ENCODE measurements at places on chromosomes 7 and 10.

- no peak for DNase-seq
Observed at GRCh38 chr7:111262293-111263116, 171.6 kb downstream of the LRRN3 start.

DNA sequence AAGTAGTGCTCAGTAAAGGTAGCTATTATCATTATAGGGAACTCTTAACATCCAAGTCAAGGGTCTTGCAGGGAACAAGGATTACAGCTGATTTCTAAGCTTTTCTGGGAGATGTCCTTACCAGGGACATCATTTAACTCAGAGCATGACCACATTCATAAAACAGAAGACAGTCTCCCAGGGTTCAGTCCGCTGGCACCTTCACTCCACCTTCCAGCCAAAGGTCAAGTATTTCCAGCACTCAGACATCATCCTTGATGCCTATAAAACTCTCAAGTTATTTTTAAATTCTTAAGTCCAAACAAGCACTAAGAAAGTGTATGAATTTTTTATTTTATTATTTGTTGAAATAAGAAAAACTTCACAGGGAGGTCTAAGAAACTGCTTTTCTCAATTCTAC, 119.7 kb upstream of the KMT2E start:
- no peak for DNase-seq

DNA sequence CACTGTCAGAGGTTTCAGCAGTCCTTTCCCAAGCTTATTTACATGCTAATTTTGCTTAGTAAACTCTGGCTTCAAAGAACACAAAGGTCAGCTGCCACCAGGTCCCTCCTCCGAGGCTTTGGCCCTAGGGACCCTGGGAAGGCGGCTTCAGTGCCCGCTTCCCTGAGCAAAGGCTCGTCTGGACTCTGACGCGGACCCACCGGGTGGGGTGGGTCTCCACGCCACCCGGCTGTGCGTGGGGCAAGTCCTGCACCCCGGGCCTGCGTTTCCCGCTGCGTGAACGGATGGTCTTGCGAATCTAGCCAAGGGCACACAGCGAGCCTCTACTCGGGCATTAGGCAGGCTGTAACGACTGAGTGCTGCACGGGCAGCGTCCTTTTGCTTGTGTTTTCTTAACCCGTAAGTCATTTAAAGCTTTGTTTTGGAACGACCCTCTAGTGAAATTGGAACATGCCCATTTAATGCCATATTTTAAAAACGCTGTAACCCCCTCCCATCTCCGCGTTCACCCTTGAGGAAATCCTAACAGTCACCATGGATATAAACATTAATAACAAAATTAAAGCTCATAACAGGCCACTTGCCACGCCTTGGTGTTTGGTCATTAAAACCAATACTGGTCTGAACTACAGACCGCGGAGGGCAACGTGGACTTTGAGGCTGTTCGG, 828 bp downstream of the BNIP3 start:
- no peak for DNase-seq

DNA sequence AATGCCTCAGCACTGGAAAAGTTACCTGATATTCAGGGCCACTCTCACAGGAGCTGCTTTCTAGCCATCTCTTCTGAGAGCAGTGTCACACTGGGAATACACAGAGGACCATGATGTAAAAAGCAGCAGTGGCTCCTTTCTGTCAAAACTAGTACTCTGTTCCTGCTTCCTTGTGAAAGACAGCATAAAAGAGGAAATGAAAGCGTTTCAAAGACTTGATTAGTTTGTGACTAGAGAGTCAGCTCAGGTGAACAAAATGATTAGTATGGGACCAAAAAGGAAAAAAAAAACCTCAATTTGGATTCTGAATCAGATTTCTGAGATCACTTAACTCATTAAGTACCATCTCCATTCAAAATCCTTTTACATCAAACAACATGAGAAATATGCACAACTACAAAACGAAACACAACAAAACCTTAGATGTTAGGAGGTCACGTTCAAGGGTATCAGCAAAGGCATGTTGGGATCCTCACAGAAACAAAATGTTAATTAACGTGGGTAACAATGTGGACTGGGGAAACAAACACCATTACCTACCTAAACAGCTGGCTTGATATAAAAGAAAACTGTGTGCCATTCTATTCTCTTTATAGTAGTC, 103.7 kb downstream of the MACC1 start:
- no peak for DNase-seq

GRCh38 chr10:22218448-22218847, 633 bp upstream of the EBLN1 start:
- no peak for DNase-seq

- no peak for DNase-seq
Observed at GRCh38 chr10:61798713-61799112, 102.8 kb upstream of the ARID5B start.

DNA sequence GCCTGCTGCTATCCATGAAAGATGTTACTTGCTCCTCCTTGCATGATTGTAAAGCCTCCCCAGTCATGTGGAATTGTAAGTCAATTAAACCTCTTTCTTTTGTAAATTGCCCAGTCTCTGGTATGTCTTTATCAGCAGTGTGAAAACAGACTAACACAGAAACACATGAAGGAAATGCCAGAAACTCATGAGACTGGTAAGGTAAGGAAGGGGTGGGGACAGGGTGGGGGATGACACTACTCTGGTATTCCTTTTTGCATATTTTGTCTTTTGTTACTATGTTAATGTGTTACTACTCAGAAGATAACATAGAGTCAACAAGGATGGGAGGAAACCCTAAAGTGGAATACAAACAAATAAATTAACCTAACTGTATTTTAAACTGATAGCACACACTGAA, 69.8 kb upstream of the DRGX start:
- DNase-seq: no peak

DNA sequence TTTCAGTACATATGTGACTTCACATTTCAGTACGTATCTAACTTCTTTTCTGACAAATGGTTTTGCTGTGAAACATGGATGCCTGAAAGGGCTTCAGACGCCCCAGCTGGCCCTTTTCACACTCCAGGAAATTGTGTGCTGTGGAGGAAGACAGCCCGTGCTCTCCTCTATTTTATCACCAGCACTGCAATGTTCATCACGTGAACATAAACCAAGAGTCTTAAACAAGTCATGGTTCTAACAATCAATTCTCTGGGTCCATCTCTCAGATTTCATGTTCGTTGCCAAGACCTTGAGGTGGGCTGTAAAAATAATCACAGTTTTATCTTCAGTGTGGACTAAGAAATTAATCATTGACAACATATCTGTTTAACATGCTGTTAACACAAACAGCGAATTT, 141.2 kb downstream of the WDR37 start:
- DNase-seq: no peak

DNA sequence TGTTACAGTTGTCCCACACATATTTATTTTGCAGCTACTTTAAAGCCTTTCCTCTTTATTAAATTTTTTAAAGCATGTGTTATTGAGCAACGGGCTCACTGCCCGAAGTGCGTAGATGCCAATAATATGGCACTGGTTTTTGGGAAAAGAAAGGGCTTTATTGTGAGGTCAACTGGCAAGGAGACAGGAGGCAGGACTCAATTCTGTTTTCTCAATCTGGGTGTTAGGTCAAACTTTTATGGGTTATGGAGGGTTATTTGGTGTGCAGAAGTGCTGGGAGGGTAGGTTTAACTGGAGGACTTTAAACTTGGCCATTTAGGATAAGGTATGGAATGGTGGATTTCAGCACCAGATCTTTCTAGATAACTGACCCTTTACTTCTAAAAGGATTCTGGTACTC, 183.6 kb downstream of the LRRC4 start:
- no peak for DNase-seq

DNA sequence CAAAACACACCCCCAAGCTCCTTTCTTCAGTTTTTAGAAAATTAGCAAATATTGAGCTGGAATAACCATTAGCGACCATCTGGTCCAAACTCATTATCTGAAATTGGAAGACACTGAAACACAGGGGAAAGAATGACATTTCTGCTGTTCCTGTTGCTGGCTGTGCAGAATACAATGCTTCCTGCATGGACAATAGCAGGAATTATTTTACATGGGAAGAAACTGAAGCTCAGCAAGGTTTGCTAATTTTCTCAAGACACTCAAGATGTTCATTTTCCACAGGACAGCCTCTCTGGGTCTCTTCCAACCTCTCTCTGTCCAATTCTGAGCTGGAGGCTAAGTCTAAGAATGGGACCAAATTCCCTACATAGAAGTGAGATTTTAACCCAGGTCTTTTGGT, 81.9 kb upstream of the TNS3 start:
- no peak for DNase-seq

DNA sequence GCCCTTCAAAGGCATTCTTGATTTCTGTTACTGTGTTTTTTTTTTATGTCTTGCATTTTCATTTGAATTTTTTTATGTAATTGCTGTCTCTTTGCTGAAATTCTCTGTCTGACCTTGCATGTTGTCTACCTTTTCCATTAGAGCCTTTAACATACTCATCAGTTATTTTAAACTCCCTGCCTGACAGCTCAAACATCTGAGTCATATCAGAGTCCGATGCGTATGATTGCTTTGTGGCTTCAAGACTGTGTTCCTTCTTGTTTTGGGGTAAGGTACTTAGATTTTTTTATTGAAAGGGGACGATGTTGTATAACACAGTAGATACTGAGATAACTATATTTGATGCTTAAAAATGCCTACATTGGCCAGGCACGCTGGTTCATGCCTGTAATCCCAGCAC, 9.7 kb upstream of the TARP start:
- no peak for DNase-seq

DNA sequence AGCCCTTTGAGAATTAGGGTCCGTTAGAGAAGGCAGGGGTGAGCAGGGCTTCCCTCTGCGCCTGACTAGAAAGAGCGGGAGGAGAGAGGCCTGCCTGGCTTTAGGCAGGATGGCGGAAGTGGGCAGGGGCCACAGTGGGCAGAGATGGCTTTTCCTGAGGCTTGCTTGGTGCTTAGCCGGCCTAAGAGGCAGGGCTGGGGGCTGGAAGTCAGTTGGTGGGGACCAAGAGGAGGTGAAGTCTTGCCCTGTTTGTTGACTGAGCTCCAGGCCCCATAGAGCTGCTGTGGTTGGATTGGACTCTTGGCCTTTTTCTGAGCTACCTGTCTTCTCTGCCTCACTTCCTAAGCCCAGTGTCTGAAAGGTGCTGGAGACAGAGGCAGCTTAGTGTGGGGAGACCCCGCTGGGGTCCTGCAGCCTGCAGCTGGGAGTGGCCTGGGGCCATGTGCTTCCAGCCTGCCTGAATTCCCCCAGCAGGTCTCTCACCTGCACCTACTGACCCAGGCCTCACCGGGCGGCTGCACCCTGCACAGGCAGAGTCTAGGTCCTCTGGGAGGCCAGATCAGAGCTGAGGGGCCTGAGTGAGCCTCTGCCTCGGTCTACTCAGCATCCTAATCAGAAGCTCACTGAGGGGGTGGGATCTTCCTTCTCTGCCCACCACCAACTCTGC, 4.8 kb downstream of the FAM241B start:
- DNase-seq: no peak

- no peak for DNase-seq
Observed at GRCh38 chr10:122374859-122375678, 561 bp downstream of the PLEKHA1 start.

- no peak for DNase-seq
Observed at GRCh38 chr10:65701168-65701776, 1224.6 kb upstream of the LRRTM3 start.

GRCh38 chr7:36635091-36635490, 89.2 kb downstream of the AOAH start:
- no peak for DNase-seq

GRCh38 chr7:121334875-121335648, 6.3 kb downstream of the WNT16 start:
- no peak for DNase-seq

DNA sequence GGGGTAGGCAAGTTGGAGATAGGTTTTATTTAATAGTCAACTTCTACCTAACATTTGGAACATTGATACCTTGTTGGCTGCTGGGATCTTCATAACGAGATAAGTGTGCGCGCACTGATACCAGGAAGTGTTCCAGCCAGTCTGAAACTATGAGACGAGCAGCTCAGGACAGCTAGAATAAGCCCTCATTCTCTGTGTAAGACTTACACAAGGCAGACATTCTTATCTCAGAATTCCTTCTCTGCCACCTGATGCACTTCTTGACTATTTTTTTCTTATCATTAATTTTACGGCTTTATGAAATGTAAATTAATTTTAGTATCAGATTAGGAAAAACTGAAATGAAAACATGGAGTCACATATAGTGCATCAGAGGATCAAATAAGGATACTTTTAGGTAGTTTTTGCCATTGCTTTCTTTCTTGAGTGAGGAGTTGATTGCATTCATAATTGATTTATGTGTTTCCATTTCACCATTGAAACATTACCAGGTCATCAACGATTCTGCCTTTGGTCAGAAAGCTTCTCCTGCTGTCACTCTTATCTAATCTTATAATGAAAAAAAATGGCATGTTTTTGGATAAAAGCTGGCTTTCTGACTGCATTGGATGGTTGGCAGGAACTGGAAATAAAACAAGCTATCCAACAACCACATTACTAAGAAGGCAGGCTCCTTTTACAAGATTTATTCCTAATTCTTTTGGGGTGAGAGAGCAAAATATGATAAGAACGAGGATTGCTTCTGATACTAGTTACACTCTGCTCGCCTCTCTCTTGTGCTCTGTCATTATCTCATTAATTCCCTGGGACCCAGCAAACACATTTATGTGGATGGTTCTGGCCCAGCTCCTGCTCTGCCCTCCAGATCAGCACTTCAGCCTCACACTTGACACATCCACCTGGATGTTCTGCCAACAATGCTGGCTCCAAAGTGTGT, 40.4 kb upstream of the ABCB5 start:
- DNase-seq: no peak
